Cortex of kidney (tissue), 1 donor: ENCODE measurements at places on chromosomes 5 and 9.

DNA sequence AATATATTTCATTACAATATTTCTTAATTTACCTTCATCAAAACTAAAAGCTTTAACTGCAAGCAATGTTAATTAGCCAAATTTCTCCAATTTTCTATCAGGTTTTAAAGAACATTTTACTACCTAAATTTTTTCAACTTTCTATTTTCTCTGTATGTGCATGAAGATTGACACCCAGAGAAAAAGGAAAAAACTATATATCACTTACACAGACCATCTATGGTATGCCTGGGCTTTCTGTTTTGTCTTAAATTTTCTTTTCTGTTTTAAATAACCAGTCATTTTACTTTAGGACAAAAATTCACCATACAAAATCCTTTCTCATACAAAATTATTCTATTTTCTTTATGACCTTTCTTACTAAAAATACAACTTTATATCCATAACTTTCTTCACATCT lies 13.8 kb upstream of the IL7R start:
- DNase-seq, result no peak

DNA sequence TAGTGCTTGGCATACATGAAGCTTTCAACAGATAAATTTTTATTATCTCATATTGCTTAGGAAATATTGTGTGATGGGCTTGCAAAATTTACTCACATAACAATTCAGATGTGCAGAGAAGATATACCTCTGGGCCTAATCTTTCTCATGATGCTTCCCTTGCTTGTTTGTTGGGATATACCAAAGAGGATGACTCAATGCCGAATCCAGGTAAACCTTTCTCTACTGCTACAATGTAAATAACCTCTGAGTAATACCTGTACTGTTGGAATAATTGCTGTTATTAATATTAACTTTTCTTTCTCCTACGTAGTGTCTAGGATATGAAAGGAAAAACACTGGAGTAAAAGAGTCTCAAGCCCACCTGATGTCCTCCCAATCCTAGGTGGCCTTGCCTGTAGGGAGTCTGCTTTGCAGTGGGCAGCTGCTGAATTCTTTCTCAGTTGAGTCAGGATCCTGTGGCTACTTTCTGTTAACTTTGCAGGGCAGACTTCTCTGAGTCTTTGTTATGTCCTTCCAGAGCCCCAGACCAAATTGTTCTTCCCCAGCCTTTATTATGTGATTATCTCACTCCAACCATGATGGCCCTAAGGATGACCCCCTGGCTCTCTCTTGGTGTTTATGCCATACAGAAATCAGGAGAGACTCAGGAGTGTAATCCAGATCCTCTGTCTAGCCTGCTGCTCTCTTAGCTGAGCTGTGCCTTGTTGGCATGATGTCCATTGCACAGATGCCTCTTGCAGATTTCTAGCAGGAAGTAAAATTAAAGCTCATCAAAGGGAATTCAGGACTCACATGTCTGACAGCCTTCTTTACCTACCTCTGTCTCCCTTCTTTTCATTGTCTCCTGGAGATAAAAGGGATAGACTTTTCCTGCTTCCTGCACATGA lies 208.1 kb downstream of the SNX18 start:
- DNase-seq, result no peak

DNA sequence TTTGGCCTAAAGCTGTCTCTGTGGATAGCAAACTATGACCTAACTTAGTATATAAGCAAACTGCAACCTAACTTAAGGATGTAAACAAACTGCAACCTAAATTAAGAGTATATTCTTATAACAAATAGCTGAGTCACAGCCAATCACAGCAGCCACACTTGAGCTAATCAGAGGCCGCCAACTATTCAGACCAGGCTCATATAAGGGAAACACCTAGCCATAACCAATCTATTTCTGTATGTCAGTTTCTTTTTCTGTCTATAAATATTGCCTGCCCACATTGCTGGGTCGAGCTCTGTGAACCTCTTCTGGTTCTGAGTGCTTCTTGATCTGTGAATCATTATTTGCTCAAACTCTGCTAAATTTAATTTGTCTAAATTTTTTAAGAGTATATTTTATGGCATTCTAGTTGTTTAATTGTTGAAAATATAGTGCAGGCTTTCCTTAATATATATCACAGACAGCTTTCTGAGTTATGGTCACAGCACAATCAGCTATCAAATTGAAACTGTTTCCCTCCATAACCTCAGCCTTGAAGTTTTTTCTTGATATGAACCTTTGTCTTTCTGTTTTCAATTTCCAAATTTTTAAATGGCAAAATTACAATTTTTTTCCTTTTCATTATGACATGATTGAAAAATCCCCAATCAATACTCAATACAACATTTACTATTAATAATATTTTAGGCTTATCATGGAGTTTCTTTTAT lies 327.1 kb upstream of the NUDT12 start:
- DNase-seq, result no peak

GRCh38 chr5:176548967-176549444 lies at the start of gene CDHR2:
TSS of gene CDHR2 (plus strand) at chr5:176549342. CDS start at chr5:176565353, 16,011 bp downstream.
- DNase-seq, result no peak

DNA sequence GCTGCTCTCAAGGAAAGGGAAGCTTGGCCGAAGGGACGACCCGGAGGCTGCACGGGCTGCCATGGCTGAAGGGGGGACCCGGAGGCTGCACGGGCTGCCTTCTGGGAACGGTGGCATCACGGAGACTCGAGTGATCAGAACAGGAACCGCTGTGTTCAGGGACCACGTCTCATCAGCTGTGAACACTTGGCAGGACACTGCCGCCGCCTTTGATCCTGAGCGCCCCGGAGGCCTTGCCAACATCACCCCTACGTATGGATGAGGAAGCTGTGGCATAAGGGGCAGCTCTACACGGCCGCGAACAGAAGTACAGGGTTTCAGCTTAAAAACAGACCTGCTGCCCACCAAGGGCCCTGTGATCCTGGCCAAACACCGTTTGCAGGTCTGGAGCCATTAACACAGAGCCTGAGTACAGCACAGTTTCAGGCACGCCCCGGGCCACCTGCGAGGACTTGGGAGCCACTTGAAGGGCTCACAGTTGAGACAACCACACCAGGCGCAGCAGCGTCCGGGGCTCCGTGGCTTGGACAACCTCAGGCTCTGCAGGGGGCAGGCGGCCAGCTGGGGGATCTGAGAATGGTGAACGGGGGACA lies 23.9 kb upstream of the TERT start:
- no peak for DNase-seq

DNA sequence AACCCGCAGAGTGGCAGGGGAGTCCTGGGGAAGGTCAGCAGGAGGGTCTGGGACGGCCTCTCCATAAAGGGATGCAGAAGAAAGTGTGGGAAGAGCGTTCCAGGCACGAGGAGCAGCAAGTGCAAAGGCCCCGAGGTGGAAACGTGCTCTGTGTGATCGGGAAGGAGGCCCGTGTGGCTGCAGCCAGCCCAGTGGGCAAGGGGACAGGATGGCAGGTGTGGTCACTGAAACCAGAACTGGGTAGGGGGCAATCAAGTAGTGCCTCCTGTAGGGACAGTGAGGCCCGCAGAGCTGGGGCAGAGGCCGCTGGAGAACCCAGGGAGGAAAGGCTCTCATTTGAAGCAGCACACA lies 16.3 kb upstream of the LAMC3 start:
- no peak for DNase-seq

GRCh38 chr9:72955571-72955970 lies 2.7 kb upstream of the ALDH1A1 start:
- DNase-seq, result no peak

GRCh38 chr9:92767066-92768054 lies 2.7 kb upstream of the BICD2 start:
- DNase-seq, result no peak

DNA sequence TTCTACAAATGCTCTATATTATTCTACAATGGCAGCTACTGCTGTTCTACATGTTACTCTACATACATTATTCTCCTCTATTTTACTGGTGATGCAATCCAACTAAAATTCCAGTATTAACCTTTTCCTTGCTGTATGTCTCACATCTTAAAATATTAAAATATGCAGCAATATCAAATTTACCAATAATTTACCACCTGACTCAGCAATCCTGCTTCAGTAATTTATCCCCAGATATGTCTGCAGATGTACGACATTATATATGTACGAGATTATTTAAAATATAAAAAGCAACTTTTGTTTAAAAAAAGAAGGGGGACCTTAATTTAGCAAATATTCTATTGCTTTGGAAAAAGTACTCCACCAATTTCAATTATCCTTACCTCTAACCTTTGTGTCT lies 11.6 kb downstream of the KIF3A start:
- DNase-seq, result no peak

GRCh38 chr5:172046593-172046992 lies 40.2 kb upstream of the FBXW11 start:
- no peak for DNase-seq

DNA sequence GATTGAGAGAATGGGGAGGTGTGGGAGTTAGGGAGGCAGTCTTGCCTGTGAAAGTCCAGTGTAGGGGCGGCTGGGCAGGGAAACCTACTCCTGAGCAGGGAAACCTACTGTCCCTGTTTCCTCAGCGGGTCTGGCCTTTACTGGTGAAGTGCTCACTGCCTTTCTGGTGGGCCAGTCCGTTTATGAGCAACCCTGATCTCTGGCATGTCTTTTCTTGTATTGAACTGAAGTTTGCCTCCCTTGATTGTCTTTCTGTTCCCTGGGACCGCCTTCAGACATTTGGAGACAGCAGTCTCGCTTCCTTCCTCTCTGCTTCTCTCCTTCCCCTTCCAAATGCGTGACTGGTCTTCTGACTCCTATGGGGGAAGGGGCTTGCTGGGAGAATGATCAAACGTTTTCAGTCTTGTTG lies 2.9 kb downstream of the SNX18 start:
- DNase-seq, result no peak

DNA sequence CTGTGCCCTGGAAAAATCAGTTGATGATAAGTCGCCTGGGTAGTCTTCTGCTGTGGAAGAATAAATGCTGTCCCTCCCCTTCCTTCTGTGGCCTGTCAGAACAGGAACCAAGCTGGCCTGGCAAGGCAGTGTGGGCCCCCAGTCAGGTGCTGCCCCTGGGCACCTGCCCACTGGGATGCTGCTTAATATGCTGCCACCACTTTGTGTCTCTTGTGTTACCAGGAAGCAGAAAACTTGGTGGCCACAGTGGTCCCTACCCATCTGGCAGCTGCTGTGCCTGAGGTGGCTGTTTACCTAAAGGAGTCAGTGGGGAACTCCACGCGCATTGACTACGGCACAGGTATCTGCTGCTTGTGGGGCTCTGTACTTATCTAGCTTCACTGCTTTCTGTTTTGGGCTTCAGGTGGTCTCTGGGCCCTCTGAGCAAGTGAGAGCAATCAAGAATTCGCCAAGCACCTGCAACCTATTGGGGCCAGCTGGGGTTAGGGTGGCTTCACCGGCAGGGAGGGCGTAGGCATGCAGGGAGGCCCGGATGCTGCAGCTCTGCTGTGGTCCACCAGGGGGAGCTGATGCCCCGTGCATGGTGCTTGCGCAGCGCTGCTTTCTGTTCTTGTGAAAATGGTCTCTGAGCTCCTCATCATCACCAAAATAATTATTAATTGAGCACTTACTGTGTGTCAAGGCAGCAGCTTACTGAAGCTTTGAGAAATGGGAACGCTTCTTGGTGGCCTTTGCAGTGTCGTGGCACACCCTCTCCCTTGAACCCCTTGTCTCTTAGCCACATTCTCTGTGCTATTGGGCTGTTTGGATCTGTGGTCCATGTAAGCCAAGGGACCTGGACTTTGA lies 20.3 kb downstream of the PTPA start:
- DNase-seq, result no peak

DNA sequence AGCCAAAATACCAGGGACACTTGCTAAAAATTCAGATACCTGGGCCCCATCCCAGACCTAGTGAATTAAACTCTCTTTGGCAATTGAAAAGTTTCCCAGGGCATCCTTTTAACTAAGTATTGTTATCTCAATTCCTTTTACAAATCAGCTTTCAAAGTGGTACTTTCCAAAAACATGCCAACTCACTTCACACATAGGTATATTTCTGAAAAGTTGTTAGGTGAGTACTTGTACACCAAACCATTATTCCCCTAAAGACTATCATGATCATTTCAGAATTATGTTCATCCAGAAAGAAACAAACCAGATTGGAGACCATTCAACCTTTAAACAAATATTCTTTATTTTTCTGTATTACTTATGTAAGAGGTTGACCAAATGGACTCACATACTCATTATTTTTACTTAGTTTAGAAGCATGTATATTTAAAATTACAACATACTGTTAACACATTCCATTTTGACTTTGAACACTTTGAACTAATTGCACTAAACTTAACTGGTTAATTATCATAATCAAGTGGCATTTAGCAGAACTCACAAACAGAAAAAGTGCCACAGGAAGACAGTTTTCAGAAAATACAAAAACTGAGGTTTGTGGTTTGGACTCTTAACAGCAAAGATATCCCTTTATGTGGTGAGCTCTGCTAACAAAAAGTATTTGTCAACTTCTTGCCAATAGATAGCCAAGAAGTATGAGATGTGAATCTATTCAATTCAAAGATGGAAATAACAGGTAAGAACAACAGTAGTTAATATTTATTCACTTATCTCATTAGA lies 40.7 kb downstream of the KIAA0825 start:
- DNase-seq, result no peak

DNA sequence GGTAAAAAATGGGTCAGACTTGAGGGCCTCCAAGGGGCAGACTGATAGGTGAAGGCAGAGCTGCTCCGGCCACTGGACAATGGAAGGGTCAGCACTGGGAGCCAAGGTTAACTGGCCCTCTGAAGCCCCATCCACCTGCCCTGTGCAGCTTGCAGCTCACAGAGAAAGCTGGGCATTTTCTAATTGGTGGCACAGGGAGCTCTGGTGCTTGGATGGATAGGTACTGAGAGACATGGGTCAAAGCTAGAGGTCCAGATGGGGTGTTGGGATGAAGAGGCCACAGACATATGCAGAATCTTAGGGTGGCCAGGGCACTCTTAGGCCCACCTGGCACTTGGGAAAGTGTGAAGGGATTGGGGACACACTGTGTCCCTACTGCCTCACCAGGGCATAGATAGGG lies 29.5 kb upstream of the SARDH start:
- no peak for DNase-seq

DNA sequence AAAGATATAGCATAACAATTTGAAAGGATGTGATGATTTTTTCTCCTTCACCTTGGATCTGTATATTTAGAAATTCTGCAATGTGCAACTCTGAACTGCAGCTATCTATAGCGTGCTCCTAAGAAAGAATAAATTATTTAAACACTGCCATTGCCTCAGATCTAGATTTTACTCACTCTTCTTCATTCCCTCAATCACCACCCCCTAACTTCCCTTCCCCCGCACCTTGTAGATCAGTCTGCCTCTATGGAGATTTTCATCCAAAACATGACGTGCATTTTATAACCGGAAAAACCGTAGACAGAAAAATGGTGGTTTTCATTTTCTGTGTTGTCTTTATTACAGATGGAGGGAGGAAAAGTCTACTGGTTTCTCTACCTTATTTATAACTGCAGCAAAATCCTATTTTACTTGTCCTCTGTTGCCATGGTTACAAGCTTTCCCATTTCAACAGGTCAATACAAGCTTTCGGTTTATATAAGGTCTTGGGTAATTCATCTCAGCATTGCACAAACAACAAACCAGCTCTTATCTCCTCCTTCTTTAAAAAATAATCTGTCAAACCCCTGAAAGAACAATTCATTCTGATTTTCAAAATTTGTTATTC lies 480.0 kb downstream of the TAF11L14 start:
- DNase-seq, result no peak

GRCh38 chr5:35136386-35136785 lies 88.6 kb upstream of the AGXT2 start:
- no peak for DNase-seq
